Bone marrow (tissue), 2 donors: ENCODE measurements at places on chromosomes 13 and 19.

GRCh38 chr13:52878831-52879230 lies 30.4 kb upstream of the PCDH8 start:
- no peak for DNase-seq

- no peak for DNase-seq
Measured at GRCh38 chr19:52741951-52742485, 7.2 kb upstream of the ZNF611 start.

- DNase-seq, result no peak
Measured at GRCh38 chr13:97058391-97058790, 64.1 kb upstream of the OXGR1 start.

DNA sequence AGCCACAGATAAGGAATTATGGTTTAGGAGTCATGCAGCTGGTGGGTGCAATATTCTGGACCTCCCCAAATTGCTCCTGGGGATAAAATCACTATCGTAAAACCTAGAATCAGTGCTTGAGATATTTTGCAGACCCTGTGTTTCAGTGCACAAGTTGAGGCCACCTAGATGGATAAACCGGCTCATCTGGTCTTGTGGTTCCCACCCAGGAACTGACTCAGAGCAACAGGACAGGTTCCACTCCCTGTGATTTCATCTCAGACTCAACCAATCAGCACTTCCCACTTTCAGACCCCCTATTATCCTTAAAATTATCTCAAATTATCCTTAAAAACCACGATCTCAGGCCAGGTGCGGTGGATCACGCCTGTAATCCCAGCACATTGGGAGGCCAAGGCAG lies 21.0 kb downstream of the FBXL12 start:
- DNase-seq, result no peak

- no peak for DNase-seq
Measured at GRCh38 chr19:11781295-11782057, 14.7 kb downstream of the ZNF441 start.

GRCh38 chr13:40442826-40443225 lies 223.6 kb downstream of the FOXO1 start:
- DNase-seq, result no peak

DNA sequence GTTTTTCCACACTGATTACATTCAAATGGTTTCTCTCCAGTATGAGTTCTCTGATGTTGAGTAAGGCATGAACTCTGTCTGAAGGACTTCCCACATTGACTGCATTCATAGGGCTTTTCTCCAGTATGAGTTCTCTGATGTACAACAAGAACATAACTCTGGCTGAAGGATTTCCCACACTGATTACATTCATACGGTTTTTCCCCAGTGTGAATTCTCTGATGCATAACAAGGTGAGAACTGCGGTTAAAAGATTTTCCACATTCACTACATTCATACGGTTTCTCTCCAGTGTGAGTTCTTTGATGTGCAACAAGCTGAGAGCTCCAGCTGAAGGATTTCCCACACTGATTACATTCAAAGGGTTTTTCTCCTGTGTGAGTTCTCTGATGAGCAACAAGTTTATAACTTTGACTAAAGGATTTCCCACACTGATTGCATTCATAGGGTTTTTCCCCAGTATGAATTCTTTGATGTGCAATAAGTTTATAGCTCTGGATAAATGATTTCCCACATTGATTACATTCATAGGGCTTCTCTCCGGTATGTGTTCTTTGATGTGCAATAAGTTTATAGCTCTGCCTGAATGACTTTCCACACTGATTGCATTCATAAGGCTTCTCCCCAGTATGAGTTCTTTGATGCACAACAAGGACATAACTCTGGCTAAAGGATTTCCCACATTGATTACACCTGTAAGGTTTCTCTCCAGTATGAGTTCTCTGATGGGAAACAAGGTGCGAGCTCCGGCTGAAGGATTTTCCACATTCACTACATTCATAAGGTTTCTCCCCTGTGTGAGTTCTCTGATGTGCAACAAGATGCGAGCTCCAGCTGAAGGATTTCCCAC lies 23.5 kb downstream of the ZNF180 start:
- no peak for DNase-seq

DNA sequence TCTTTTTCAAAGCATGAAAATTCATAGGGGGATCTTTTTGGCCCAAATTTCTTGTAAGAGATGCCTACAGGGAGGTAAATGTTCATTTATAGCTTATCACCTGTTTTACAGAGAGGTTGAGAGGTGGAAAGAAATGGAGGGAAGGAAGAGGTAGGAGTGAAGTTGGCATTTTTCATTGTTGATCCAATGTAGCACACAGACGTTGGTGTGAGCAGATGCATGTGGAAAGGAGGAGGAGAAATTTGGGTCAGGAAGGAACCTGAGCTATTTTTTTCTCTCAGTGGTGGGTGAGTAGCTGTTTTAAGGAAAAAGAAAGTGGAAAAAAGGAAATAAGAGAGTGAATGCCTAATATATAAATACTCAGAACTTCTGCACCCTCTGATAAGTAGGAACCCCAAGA lies 9.9 kb upstream of the SMIM17 start:
- DNase-seq, result no peak

DNA sequence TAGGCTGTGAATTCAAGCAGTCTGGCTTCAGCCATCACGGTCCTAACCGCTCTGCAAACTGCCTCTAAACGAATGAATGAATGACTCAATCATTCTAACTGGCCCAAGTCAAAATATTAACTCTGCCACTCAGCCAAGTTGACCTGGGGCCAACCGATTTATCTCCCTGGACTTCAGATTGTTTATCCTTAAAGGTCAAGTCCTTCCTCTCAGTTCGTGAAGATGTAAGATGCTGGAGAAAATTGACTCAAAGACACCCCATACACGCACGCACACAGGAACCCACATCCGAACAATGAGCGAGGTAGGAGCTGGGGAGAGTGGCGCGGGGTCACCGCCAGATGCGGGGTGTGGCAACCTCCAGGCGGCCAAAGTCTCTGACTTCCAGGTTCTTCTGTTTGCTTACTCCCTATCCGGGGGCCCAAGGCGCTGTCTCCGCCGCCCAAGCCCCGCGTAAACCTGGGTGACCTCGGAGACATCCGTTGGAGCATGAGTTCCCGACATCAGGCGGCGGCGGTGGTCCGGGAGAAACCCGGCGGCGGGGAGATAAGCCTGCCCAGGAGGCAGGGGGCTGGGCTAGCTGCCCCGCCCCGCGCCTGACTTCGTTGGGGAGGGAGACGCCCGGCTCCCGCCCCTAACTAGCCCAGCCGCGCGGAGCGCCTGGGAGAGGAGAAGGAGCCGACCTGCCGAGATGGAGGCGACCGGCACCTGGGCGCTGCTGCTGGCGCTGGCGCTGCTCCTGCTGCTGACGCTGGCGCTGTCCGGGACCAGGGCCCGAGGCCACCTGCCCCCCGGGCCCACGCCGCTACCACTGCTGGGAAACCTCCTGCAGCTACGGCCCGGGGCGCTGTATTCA lies at the start of gene CYP2S1:
CYP2S1 (plus strand) TSS at position 646 of the 856 bp plus-strand sequence; CDS start at position 692, 46 bp downstream.
- no peak for DNase-seq

- no peak for DNase-seq
Measured at GRCh38 chr13:70604448-70604847, 496.2 kb upstream of the KLHL1 start.

GRCh38 chr19:3146677-3147100 lies 10.9 kb downstream of the GNA15 start:
- peak; percentile 16 for DNase-seq

DNA sequence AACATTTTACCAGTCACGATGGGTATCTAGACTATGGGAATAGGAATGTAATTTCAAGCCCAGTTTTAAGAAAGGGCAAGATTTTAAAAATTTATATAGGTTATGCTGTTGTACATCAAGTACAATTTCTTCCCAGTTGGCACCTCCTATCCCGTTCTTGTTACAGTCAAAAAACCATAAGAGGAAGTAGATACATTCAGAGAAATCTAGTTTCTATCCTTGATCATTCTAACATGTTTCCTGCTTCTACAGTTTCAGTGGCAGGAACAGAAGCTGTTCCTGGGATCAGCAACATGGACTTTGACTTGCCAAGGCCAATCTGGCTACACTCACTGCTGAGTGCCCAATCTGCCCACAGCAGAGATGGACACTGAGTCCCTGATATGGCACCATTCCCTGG lies 14.7 kb upstream of the FPR3 start:
- DNase-seq, result no peak

- DNase-seq, result peak; percentile 29
Measured at GRCh38 chr19:41367848-41368301, 3.9 kb upstream of the B9D2 start.

- DNase-seq, result no peak
Measured at GRCh38 chr19:4301590-4302242, 473 bp downstream of the TMIGD2 start.

- DNase-seq, result peak; percentile 60
Measured at GRCh38 chr19:1929021-1929742, 11.8 kb upstream of the CSNK1G2 start.

- no peak for DNase-seq
Measured at GRCh38 chr13:74452176-74452575, 318.0 kb upstream of the KLF12 start.

DNA sequence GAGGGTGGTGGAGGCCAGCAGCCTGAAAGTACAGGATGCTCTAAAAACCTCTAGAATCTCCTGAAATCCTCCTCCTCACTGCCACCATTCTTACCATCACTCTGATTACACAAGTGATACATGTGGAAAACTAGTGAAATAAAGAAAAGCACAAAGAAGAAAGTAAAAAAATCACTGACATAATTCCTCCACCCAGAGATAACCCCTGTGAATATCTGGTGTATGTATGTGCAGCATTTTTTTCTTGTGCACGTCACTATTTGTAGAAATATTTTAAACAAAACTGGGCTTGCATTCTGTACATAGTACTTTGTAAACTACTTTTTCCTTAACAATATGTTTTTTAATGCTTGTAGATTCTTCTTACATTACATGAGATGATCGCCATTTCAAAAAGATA lies 73.2 kb downstream of the CDADC1 start:
- no peak for DNase-seq

GRCh38 chr19:41324921-41325639 lies 15.1 kb downstream of the CCDC97 start:
- DNase-seq, result no peak

DNA sequence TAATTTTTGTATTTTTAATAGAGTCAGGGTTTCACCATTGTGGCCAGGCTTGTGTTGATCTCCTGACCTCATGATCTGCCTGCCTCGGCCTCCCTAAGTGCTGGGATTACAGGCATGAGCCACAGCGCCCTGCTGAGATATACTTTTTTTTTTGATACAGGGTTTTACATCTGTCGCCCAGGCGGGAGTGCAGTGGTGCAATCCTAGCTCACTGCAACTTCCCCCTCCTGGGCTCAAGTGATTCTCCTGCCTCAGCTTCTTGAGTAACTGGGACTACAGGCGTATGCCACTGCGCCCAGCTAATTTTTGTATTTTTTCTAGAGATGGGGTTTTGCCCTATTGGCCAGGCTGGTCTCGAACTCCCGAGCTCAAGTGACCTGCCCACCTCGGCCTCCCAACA lies 2.0 kb downstream of the COLGALT1 start:
- DNase-seq, result no peak

DNA sequence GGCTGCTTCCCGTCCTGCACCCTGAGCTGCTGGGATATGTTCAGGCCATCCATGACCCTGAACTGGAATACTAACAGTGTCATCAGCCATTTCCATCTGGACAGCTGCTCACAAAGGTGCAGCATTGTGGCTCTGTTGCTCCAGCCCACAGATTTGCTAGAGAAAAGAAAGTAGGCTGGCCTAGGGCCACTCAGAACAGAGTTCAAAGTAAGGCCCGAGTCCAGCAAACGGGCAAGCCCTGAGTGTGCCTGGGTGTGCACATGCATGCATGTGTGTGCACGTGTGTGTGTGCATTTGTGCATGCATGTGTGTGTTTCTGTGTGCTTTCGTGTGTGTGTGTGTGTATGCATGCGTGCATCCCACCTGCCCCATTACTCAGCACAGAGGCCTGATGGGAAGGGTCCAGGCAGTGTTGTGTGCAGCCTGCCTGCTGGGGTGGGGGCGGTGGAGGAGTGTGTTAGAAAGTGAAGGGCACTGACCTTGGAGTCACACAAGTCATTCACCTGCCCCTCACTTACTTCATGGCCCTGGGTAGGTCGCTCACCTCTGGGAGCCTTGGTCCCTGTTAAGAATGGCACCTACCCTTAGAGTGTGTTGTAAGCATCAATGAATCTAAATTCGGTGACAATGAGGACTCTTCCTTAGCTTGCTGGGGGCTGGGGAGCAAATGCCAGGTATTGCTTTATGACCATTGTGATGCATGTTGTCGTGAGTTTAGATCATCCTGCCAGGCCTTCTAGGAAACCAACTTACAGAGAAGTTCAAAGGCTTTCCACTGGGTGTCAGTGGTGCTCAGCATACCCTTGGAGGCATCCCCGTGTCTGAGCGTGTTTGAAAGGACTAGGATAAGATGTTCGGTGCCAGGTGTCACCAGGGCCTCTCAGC lies 53.2 kb downstream of the GPR12 start:
- peak; percentile 10 for DNase-seq

- DNase-seq, result no peak
Measured at GRCh38 chr13:98216135-98216565, 39.1 kb upstream of the RNF113B start.

DNA sequence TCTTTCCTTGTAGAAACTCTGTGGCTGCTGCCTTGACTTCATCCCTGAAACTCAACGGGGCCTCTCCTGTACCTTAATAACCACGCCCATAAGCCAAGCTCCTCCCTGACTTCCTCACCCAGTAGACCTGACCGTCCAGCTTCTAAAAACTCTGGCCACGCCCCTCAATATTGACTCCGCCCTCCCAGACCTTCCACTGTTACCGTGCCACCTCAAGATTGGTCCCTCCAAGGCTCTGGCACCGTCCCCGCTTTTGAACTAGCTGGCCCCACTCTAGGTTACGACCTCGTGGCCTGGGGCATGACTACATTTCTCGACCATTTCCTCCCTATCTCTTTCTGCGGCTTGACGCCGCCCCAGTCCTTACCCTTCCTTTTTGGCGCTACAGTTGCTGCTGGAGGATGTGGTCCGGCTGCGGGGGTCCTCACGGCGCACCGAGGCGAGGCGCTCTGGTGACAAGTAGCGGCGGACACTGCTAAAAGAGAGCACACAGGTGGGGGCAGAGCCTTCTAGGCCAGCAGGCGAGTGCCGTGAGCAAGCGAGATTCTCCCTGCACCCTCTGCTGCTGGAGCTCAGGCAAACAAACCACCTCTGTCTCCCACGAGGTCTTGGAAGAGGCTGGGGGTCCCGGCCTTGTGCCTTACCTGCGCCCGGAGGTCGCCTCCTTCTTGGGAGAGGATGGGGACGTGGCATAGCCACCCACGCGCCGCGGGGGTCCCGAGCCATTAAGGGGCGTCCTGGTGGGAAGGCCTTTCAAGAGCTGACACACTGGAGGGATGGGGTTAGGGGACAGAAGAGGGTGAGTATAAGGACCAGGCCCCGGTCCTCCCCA lies 2.3 kb upstream of the EML2 start:
- DNase-seq, result peak; percentile 74

DNA sequence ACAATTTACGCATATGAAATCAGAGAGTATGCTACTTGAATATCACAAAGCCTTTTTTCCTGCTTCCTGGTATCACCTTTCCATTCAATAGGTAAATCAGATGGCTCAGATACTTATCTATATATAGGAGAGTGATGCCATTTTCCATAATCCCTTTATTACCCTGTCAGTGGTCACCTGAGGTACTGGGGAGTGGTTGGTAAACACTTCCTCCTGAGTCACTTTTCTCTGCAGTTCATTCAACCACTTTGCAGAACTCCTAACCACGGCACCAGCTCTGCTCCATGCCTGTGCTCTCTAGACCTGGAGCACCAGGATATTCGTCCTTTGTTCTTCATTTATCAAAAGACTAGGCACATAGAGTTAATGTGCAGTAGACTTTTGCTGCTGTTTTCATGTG lies 748.5 kb upstream of the KLHL1 start:
- no peak for DNase-seq
